ENCODE measurements at places on chromosomes 5 and 9. TPM values are rescaled to one million over a fixed set of nuclear protein-coding genes. Genes with fewer than 3 reads are reported as not detected.

PCDHGA6 gene
- 23.6 TPM for total RNA-seq

LHX2 gene
- 0.64 TPM for total RNA-seq

UBE2QL1 gene
- total RNA-seq = 22.6 TPM

SPATA31A3 gene
- total RNA-seq = not detected

CEL gene
- 0.73 TPM for total RNA-seq

CENPP gene
- 7.0 TPM for total RNA-seq

SHISAL2B gene
- not detected for total RNA-seq

TEK gene
- total RNA-seq = 10.2 TPM

SAXO1 gene
- total RNA-seq = under 0.01 TPM

NR2F1 gene
- total RNA-seq = 97.7 TPM

GFRA3 gene
- total RNA-seq = 0.09 TPM

AQP3 gene
- total RNA-seq = 1.1 TPM

SOHLH1 gene
- total RNA-seq = not detected

MEIKIN gene
- total RNA-seq = not detected

HTR1A gene
- total RNA-seq = 5.0 TPM

DBN1 gene
- total RNA-seq = 139 TPM

CATSPER3 gene
- 0.45 TPM for total RNA-seq

GPR151 gene
- 0.18 TPM for total RNA-seq

GGTA1 gene
- total RNA-seq = 1.5 TPM

PKD2L2 gene
- total RNA-seq = not detected

SARDH gene
- 4.2 TPM for total RNA-seq

CER1 gene
- 1.2 TPM for total RNA-seq

CD72 gene
- 1.3 TPM for total RNA-seq

PCDHA9 gene
- total RNA-seq = 22.7 TPM

TRIM36 gene
- 68.9 TPM for total RNA-seq

DMRTA1 gene
- 0.91 TPM for total RNA-seq

SLC36A3 gene
- not detected for total RNA-seq

PTGS1 gene
- 1.2 TPM for total RNA-seq

ROR2 gene
- 7.1 TPM for total RNA-seq

TOPORS gene
- 28.0 TPM for total RNA-seq

CSF2 gene
- total RNA-seq = not detected

MYMK gene
- not detected for total RNA-seq

KIF12 gene
- total RNA-seq = 11.6 TPM

YIPF5 gene
- 38.6 TPM for total RNA-seq

PDGFRB gene
- 37.9 TPM for total RNA-seq

FGF18 gene
- total RNA-seq = 0.36 TPM

Measured in cerebellum (tissue), 4 donors.